Activated CD8-positive, alpha-beta memory T cell treated with anti-CD3 and anti-CD28 coated beads, Interleukin-2, amount 50 U/mL, for 48 hours (primary cell): ENCODE measurements at places on chromosomes 13 and 19.

- DNase-seq: no peak
Observed at GRCh38 chr13:91351980-91352379, 4.5 kb downstream of the MIR17HG start.

DNA sequence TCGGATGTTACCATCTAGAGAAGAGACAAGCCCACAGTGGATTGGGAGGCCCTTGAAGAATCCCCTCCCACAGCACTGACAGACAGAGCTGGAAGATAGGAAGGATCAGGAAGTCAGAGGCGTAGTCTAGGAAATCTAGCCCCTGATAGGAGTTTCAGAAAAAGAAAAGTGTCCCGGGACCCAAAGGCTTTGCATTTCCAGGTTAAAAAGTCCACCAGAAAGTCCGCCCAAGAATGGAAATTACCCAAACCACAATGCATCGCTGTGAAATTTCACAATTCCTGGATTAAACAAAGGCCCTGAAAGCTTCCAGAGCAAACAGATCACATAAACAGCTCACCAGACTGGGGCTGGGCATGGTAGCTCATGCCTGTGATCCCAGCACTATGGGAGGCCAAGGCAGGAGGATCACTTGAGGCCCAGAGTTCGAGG lies 146.9 kb downstream of the KDM4B start:
- DNase-seq: no peak

- no peak for DNase-seq
Observed at GRCh38 chr13:92196591-92197256, 798.3 kb downstream of the GPC5 start.

DNA sequence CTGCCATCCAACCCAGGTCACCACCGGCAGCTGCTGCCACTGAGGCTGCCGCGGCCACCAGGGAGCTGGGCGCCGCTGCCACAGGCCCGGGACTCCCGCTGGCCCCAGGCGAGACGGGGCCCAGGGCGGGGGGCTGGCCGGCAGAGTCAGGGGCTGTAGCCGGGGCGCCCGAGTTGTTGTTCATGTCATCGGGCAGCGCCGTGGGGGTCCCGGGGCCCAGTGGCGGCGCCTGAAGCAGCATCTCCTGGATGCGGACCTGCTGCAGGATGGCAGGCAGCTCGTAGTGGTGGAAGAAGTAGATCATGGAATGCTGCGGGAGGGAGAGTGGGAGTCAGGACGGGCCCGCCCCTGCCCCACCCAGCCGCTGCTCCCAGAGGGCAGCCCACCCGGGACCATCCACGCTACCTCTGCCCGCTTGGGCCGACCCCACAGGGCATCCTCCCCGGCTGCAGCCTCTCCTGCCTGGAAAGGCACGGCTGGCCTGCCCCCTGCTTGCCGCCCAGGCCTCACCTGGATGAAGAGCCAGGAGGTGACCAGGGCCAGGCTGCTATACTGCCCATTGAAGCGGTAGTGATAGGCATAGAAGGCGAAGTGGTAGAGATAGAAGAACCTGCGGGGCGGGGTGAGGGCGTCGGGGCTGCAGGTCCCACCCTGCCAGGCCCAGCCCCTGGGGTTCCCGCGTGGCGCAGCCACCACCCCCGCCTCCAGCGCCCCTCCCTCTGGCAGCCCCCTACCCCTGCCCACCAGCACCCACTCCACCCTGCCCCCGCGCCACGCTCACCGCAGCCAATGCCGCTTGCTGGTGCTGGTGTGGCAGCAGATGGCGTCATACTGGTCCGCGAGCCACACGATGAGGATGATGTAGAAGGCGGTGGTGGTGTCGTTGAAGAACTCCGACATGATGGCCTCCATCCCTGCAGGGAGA lies 10.1 kb downstream of the TMEM259 start:
- DNase-seq: no peak

GRCh38 chr13:105282406-105283285 lies 1252.8 kb downstream of the EFNB2 start:
- DNase-seq: no peak

DNA sequence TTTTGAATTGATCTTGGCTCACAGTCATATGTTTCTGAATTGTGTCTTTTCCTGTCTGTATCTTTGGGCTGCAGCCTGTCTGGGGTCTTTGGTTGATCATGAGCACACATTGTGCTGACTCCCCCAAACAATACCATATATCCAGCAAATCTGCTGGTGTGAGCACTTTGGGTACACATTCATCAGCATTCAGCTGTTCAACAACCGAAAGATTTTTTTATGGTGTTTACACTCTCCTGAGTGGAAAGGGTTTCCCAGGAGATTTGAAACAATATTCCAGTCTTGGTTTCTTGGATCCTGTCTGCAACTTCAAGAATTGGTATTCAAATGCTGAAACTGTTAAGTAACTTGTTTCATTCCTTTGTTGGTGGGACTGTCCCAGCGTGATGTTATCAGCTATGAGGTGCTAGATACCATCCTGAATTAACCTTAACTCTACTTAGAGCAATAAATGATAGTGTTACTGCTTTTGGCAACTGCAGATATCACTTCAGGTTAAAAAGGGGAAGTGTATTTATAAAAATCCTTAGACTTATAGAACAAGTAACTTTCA lies 78.4 kb upstream of the DIAPH3 start:
- no peak for DNase-seq

- DNase-seq: no peak
Observed at GRCh38 chr19:42246143-42246921, 3.9 kb upstream of the GSK3A start.

DNA sequence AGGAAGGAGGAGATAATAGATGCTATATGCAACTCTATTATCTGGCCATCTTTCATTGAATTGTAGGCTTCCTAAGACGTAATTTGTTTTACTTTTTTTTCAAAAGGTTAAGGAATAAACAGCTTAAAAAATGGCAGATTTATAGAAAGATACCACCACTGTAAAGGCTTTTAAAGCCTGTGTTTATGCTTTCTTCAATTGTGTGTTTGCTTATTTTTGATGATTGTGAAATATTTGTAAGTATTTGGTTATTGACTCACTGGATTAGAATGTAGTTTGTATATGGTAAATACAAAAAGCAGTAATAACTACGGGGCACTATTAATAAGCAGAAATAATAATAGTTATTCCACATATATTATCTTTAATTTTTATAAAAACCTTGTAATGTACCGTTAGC lies 437.9 kb downstream of the KLF5 start:
- DNase-seq: no peak

DNA sequence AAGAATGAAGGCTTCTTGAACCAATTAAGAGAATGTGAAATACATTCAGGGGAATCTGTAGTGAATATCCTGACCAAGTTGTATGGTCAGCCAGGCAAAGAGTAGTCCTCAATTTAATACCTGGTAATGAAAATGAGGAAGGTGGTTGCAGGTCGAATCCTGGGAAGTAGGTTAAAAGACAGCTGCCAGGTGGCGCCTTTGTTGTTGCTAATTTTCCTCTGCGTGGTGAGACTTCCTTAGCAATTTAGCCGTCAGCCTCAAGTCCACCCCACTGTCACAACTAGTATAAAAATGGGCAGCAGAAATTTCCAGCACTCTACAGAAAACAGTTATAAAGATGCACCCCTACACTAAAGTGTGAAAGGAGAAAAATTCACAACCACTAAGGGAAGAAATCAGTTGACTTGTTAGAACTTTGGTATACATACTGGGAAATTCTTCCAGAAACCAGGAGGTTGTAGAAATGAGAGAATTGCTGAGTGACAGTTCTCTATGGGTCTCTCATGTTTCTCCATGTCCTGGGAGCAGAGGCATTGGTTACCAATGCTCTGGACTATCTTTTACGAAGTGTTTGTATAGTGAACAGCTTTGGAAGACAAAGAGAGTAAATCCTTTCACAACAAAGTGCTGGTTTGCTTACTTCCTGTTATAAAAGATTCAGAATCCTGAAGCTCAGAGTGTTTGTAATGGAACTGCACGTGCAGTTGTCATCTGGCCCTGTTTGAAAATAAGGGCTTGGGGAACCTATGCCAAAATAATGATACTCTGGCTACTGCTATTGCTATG lies 235.9 kb downstream of the NHLRC3 start:
- DNase-seq: no peak

- peak; percentile 91 for DNase-seq
Observed at GRCh38 chr19:12140545-12141404, 625 bp upstream of the ZNF20 start.

GRCh38 chr13:40311356-40312101 lies 354.9 kb downstream of the FOXO1 start:
- DNase-seq: no peak

GRCh38 chr13:78909276-78909675 lies 250.3 kb upstream of the OBI1 start:
- no peak for DNase-seq

GRCh38 chr19:58218899-58219298 lies 9.8 kb upstream of the ZNF544 start:
- DNase-seq: peak; percentile 59

- no peak for DNase-seq
Observed at GRCh38 chr13:75165543-75166230, 316.3 kb downstream of the TBC1D4 start.

GRCh38 chr19:40191836-40192646 lies 815 bp downstream of the MAP3K10 start:
- peak; percentile 61 for DNase-seq

DNA sequence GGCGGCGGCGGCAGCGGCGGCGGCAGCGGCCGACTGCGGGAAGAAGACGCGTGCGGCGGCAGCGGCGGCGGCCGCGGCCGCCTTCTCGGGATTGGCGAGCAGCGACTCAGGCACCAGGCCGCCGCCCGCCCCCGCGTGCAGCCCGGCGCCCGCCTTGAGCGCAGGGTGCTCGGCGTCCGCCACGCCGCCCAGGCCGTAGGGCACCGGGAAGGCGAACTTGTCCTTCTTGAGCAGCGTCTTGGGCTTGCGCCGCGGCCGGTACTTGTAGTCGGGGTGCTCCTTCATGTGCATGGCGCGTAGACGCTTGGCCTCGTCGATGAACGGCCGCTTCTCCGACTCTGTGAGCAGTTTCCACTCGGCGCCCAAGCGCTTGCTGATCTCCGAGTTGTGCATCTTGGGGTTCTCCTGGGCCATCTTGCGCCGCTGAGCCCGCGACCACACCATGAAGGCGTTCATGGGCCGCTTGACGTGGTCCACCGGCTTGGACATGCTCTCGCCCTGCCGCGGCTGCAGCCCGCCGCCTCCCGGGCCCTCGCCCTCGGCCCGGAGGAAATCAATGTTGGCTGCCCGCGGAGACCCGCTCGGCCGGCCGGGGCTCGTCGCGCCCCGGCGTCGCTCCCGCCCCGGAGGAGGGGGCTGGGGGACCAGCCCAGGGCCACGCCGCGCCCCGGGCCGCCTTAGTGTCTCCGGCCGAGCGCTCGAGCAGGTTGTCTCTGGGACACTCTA lies 621 bp downstream of the SOX21 start:
- DNase-seq: peak; percentile 73

DNA sequence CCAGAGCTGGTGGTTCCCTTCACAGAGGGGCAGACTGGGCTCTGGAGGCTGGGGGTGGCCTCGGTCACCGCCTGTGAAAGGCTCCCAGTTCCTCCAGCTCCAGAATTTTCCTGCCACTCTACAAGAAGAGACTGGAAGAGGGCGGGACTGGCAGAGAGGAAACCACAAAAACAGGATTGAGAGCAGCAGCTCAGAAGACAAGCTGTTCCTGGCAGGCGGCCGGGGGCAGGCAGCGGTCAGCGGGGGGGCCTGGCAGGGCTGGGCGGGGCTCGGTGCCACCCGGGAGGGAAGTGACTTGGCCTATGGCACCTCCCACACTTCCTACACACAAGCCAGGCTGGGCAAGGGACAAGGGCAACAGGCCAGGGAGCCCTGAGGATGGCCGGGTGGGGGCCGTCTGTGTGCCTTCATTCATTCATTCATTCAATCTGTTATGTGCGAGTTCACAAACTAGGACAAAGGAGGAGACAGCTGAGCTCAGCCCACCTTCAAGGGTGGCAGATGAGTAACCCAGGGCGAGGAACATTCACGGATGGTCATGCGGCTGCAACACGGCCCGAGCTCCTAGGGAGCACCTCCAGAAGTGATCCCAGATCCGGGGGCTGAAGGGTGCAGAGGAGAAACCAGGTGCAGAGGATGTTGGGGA lies 16.9 kb upstream of the BTBD2 start:
- no peak for DNase-seq

DNA sequence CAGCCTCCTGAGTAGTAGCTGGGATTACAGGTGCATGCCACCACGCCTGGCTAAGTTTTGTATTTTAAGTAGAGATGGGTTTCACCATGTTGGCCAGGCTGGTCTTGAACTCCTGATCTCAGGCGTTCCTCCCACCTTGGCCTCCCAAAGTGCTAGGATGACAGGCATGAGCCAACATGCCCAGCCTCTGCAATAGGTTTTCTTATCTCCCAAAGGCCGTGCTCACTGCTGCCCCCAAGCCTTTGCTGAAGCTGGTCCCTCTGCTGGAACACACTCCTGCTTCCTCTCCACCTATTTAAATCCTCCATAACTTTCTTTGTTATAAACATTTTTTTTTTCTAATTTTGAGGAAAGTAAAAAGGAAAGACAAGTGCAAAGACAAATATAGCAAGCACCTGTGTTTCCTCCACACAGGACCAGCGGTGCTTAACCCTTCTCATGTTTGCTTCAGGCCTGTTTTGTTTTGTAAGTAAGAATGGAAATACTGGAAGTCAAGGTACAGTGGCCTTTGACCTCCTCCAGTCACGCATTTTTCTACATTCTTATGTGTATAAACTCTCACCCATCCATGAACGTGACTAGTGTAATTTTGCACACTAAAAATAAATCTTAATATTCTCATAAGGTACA lies 14.5 kb upstream of the TNFAIP8L1 start:
- DNase-seq: no peak

GRCh38 chr13:97565906-97566305 lies 131.9 kb downstream of the RAP2A start:
- no peak for DNase-seq

- DNase-seq: no peak
Observed at GRCh38 chr13:35860661-35861060, 270.5 kb downstream of the DCLK1 start.

GRCh38 chr19:19460258-19460731 lies 54.8 kb downstream of the GATAD2A start:
- DNase-seq: no peak

DNA sequence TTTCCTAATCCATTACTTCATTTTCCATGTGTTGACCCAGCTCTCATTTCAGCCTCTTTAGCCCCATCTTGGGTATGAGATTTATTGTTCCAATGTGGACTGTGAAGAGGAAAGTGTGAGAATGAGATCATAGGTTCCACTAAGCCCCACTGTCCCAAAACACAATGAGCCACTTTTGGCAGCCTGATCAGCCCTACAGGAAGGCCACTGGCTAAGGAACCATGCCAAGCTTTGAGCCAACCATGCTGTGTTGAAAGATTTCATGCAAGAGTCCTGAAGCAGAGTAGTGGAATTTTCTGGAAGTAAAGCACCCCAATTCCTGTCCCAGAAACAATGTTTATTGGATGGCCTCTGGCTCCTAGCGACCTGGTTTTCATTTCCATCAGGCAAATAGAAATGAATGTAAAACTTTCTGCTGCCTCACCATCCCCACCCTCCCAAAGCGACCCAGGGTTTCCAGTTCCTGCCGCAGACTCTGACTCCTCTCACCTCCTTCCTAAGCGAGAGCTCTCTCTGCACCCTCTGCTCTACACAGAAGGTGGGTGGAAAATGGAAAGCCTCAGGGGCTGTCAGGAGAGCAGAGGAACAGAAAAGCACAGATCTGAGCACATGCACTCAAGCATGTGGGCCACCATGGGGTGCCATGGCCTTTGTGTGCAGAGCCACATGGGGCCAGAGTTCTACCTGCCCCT lies 73.1 kb downstream of the KCTD12 start:
- no peak for DNase-seq

GRCh38 chr13:86082121-86082520 lies 282.9 kb upstream of the SLITRK6 start:
- no peak for DNase-seq
